ENCODE measurements at places on chromosomes 6 and 20.
A peak's percentile ranks its signal among the peaks of the same experiment; 100 is the strongest.

DNA sequence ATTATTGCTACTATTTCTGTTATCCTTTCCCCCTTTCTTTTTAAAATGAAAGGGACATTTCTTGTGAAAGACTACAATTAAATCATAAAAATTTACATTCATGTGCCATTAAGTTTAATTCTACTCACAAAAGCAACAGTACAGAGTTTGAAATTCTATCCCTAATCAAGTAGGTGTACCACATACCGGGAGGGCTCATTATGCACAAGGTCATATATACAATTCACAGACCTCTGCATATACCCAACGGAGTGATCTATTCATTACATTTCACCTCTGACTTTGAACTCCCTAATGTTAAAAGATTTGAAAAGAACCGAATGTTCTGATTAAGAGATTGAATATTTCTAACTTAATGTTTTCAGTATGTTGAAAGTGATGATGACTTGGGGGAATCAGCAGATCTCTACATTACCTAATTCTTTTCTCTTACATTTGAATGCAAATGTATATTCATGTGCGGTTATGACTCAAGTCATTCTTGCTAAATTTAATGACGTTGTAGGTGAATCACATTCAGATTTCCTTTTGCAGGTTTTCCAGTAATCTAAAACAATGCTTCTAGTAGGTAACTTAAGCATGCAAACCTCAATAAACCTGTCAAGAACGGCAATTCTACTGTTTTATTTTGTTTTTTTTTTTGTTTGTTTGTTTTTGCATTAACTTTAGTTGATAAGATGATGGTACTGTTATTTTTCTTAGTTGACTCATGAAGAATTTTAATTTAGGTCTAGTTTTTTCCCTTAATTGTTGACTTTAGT, 7.3 kb downstream of the EYA4 start:
- DNase-seq = no peak

DNA sequence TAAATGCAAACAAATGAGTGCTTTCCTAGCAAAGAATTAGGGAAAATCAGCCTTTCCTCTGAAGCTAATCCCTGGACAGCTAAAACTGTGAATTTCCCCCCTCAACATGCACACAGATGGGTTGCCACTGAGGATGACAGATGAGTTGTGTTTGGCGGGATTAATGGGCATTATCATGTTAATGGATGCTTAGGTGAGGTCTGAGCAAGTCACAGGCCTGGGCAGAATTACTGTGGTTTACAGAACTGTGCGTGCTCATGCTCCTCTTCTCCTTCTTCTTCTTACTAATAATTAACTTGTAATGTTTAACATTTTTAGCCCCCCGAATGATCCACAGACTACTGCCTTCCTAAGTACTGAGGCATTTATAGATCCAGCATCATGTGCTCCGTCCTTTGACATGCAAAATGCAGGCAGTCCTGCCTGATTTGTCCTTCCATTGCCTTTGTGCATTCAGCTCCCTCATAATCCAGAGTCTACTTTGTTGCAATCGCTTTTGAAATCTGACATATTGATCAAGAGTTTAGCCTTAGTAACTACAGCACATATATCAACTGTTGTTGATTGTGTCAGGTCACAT, 753.4 kb upstream of the MMS22L start:
- no peak for DNase-seq

DNA sequence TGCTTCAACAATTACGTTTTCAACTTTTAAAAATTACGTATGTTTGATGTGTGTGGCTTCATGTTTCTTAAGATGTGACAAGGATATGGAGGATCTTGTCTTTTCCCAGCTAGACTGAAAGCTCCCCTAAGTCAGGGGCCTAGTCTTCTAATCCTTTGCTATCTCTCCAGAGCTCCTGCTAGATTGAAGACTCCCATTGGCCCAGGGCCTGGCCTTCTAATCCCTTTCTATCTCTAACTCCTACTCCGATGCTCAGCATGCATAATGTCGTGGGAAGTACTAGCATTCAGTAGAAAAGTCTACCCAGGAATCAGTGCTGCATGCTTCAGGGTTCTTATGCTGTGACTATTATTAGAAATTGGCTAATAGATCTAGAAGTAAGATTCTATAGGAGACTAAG, 144.8 kb upstream of the SUPT3H start:
- no peak for DNase-seq

- DNase-seq = no peak
These were observed 6.1 kb downstream of the MDFI start for GRCh38 chr6:41644297-41644879.

DNA sequence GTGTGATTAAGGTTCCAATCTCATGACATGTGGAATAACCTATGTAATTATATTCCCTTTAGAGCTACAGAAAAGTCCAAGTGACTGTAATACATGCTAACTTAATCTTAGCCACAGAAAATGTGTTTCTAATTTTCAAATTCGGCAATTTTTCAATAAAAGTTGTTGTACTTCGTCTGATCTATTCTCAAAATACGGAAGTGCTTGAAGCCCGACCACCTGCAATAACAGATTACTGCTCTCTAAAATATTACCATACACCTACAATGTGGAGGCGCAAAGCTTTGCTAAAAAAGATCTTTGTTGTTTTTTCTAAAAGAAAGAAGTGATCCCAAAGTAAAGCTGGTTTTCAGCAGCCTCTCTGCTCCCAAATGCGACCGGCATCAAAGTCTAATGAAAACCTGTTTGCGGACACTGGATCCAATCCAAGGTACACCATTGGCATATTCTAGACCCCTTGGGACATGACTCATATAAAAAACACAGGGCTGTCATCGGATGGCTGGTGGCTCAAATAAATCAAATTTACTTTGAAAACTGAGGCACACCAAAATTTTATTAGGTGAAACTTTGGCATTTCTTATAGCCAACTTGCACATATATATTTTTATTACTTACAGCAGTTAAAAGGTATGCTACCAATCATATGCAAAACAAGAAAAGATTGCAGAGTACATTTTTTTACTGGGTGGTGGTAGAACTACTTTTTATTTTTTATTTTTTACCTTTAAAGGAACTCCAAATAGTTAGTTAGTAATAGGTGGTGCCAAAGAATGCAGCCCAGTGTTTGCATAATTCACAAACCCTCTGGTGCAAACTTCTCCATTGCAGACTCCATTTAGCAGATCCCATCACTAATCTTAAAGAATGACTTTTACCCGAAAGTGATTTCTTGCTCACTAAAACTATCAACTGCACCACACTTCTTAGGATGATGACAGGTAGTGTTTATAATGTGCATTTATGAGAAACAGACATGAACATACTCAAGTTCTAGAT, 118.7 kb upstream of the TBX18 start:
- DNase-seq = peak; percentile 16
